ENCODE measurements at places on chromosomes 2 and 18. TPM values are rescaled to one million over a fixed set of nuclear protein-coding genes. Genes with fewer than 3 reads are reported as not detected.

TEKT4 gene
- not detected for total RNA-seq

HNMT gene
- total RNA-seq: 18.9 TPM

PROKR1 gene
- not detected for total RNA-seq

ATG4B gene
- 104 TPM for total RNA-seq

L3MBTL4 gene
- total RNA-seq: 9.6 TPM
